Stimulated activated CD4-positive, alpha-beta T cell treated with anti-CD3 and anti-CD28 coated beads, Interleukin-12 subunit alpha, Interleukin-12 subunit beta, amount 100 ng/mL, for 4 hours (primary cell): ENCODE measurements at places on chromosomes 1 and 21.

- no peak for DNase-seq
Observed at GRCh38 chr21:33121715-33122475, 52.0 kb downstream of the OLIG1 start.

DNA sequence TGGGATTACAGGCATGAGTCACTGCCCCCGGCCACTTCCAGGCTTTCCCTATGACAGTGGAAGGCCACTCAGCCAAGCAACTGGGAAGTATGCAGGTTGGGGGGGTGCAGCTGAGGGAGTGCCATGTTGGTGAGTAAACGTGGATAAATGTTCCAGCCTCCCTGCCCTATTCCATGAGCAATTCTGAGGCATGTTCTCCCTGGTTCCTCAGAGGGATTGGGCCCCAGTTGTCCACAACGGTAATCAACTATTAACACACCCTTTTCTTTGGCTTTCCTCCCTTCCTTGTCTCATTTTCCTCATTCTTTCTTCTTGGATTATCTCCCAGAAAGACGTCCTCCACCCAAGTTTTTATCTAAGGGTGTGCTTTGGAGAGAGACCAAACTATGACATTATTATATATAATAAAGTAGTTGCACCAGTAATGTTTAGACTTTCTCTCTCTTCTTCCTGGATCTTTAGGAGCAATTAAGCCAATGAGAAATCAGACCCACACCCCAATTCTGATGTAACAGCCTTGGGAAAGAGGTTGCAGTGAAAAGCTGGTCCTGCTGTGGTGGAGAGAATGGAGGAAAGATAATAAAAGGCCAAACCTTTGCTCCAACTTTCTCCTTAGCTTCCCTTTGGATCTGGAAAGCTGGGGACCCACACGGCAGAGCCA is 6.8 kb upstream of the SLAMF9 start:
- DNase-seq: no peak

GRCh38 chr21:31668651-31669491 is 9.4 kb downstream of the SOD1 start:
- no peak for DNase-seq

DNA sequence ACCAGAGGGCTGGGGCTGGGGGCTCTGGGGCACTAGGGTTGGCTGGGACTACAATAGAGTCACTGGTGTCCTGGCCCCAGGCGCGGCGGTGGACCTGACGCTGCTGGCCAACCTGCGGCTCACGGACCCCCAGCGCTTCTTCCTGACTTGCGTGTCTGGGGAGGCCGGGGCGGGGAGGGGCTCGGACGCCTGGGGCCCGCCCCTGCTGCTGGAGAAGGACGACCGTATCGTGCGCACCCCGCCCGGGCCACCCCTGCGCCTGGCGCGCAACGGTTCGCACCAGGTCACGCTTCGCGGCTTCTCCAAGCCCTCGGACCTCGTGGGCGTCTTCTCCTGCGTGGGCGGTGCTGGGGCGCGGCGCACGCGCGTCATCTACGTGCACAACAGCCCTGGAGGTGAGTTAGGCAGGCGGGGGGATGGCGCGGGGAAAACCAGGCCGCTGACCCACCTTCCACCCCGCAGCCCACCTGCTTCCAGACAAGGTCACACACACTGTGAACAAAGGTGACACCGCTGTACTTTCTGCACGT is 4.1 kb downstream of the TIE1 start:
- DNase-seq: no peak

- DNase-seq: peak; percentile 60
Observed at GRCh38 chr1:16167331-16168143, 11.7 kb upstream of the EPHA2 start.

- DNase-seq: no peak
Observed at GRCh38 chr1:78081980-78082860, 36.5 kb downstream of the GIPC2 start.

DNA sequence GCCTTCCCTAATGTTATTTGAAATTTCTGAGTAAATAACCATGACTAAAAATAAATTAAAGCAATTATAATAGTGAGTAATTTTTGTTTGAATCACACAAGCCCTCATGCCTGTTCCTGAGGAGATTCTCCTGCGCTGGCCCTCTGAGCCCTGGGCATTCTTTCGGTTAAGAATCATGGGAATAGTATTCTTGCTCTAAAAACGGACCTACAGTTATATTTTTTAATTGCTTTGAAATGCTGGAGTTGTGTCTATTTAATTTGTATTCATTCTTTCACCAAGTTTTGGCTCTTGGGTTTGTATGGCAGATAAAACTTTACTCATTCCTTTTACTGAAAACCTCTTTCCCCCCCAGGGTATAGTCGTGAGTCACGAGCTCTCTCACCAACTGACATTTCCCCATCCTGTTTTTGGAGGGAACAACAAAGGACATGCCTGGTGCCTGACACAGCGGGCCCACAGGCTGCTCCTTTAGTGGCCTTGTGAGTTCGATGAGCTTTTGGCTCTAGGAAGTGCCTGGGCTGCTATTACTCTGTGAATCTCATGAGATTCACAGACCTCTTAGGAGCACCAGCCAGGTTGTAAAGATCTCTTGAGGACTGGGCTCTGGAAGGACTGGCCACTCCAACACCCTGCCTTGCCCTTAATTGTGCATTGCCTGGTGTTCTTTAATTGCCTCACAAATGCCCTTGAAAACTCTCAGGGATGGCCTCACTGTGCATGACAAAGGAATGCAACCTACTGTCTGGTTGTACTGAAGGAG is 58.6 kb downstream of the DDR2 start:
- DNase-seq: no peak

- DNase-seq: no peak
Observed at GRCh38 chr21:15199414-15200383, 134.9 kb upstream of the NRIP1 start.

DNA sequence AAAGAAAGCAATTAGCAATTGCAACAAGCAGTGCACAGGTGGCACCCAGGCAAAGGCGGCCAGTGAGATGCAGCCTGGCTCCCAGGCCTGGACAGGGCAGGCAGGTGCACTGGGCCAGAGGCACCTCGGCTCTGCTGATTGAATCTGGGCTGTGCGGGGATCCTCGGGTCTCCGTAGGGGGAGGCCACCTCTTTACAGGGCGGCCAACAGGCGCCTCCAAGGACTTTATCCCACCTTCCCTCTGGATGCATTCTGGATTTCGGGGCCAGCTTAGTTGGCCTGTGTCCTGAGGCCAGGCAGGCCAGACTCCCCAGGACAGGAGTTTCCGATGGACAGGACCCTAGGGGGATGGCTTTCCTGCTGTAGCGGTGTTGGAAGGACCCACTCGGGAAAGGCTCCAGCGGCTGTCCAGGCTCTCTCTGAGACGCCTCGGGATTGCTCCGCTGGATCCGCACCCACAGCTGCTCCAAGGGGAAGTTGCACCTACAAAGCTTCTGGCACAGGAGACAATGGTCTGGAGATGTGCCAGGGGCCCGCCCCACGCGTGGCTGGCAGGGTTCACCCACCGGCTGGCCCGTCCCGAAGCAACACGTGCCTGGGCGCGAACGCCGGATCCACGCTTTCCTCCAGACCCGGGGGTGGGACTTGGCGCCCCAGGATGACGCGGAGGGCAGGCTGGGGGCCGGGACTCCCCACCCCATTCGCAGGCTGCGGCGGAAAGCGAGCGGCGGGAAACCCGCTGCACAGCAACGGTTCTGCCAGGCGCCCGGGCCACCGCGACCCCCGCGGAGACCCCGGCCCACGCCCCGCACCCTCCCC is 810 bp downstream of the SLC19A1 start:
- peak; percentile 80 for DNase-seq

- DNase-seq: no peak
Observed at GRCh38 chr1:17161137-17161740, 42.0 kb upstream of the PADI2 start.

- no peak for DNase-seq
Observed at GRCh38 chr1:69671363-69672010, 103.8 kb downstream of the LRRC7 start.

- DNase-seq: no peak
Observed at GRCh38 chr1:231177936-231178335, 16.1 kb downstream of the TRIM67 start.

DNA sequence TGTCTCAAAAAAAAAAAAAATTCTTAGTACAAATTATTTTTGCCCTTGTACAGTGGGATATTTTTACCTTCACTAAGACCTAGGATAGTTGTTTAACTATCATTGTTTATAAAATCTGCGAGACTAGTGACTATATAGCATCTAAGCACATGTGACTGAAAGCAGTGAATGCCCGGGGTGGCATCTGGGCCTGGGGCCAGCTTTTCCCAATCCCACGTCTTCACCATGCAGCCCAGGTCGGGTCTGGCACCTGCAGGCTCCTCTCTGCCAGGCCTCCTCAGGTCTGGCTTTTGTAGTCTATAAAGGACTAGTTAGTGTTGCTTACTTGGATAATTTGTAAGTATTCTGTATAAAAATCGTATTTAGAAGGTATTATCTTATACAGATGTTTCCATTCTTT is 40.8 kb downstream of the CBS start:
- no peak for DNase-seq

DNA sequence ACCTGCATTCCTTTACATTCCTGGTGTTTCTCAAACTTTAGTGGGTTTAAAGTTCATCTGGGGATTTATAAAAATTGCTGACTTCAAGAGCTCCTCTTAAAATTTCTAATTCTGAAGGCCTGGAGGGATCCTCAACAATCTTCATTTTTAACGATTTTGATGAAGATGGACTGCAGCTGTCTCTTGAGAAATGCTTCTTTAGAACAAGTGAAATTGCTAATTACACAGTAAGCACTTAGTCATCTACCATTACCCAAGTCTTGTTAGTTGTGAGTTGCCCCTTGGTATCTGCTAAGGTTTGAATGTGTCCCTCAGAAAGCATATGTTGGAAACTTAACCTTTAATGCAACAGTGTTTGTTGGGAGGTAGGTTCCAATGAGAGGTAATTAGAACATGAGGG is 163.7 kb downstream of the LTN1 start:
- no peak for DNase-seq

DNA sequence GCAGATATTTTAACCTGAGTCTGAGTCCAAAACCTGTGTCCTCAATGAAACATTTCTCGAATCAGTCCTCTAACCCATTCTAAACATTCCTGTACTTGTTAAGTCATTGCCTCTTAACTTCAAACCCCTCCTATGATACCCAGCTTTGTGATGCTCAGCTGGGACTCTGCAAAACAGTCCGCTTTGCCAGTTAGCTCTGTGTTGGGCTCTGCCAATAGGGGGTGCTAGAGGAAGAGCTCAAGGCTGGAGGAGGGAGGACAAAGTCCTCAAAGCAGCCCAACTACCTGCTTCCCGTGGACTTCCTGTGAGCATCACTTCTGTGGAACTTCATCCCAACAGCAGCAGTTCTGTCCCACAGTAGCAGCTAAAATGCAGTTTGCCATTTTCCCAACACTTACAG is 38.1 kb upstream of the SYT14 start:
- DNase-seq: no peak

DNA sequence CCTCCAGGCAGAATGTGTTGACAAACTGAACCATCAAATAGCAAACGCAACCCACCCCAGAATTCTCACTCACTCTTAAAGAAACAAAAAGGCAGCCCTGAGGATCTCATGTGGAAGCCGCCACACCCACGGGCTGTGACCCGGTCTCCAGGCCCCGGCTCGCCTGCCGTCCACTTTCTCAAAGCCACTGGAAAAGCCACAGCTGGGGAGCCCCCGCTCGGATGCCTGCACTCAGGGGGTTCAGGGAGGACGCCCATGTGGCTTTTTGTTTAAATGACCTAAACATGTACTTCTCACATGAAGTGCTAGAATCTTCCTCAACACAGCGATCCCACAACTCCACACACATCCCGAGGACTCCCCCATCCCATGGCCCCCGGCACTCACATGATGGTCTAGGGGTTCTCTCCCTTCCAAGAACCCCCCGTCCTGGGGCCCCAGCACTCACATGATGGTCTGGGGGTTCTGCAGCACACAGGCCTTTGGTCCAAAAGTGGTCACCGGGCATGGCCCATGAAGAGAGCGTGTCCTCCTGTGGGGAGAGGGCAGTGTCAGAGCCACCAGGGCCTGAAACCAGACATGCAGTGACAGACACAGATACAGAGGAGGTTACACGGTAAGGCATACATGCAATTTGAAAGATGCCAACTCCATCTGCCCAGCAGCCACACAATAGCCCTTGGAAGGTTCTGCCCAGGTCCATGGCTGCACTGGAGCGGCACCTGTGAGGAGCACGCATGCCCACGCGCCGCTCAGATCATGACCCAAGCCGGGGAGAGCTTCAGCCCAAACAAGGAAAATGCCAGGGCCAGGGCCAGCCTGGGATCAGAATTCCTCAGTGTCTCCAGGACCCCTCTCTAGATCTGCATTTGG is 16.5 kb downstream of the NADK start:
- DNase-seq: no peak

DNA sequence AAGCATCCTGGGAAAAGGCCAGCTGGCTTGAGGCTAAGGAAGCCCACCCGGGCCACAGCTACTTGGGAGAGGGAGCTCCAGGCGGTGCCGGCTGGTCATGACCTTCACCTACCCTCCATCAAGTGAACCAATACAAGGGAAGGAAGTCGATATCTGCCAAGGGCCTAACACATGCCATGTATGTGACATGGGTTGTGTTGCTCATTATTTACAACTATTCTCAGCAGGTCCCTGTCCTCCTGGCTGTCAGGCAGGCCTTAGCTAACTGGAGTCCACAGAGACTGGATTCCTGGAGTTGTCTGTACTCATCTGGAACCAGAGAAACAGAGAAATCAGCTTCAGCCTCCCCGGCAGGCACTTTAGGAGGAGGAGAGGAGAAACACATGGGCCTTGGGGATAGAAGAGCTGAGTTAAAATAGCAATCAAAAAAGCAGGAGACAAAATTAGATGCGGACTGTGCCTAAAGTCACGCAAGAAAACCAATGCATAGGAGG is 15.7 kb downstream of the TCEA3 start:
- no peak for DNase-seq

GRCh38 chr1:204435381-204435831 is 23.8 kb upstream of the PPP1R15B start:
- no peak for DNase-seq

GRCh38 chr1:31145648-31146047 is 80.1 kb upstream of the PUM1 start:
- no peak for DNase-seq

- DNase-seq: no peak
Observed at GRCh38 chr1:185694081-185694480, 40.1 kb upstream of the HMCN1 start.

- no peak for DNase-seq
Observed at GRCh38 chr1:235883261-235883927, 16.7 kb upstream of the LYST start.

DNA sequence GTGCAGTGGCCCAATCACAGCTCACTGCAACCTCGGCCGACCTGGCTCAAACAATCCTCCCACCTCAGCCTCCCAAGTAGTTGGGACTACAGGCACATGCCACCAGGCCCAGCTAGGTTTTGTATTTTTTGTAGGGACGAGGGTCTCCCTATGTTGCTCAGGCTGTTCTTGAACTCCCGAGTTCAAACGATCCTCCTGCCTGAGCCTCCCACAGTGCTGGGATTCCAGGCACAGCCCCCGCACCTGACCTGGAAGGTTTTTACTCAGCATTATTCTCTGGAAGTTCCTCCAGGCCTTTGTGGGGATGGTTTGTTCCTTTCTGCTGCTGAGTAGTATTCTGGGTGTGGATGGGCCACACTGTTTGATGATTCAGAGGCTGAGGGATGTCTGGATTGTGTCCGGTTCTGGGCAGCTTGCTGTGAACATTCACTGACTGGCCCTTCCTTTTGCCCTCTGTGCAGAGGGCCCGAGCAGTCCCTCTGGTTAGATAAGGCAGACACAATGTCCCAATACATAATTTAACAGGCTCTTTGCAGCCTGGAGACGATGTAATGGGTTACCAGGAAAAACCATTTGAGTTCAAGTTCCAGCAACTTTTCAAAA is 6.0 kb upstream of the TRAPPC10 start:
- DNase-seq: no peak

- DNase-seq: no peak
Observed at GRCh38 chr1:217747156-217747769, 116.1 kb downstream of the SPATA17 start.

GRCh38 chr1:116569381-116569670 is 1.5 kb downstream of the CD58 start:
- no peak for DNase-seq
